NCI-H510A (cell line): ENCODE measurements at places on chromosomes 13 and 19.

GRCh38 chr13:48568370-48569103, 35.7 kb upstream of the RCBTB2 start:
- DNase-seq: no peak

GRCh38 chr19:2306281-2306806, 1.6 kb downstream of the LINGO3 start:
- DNase-seq: no peak

DNA sequence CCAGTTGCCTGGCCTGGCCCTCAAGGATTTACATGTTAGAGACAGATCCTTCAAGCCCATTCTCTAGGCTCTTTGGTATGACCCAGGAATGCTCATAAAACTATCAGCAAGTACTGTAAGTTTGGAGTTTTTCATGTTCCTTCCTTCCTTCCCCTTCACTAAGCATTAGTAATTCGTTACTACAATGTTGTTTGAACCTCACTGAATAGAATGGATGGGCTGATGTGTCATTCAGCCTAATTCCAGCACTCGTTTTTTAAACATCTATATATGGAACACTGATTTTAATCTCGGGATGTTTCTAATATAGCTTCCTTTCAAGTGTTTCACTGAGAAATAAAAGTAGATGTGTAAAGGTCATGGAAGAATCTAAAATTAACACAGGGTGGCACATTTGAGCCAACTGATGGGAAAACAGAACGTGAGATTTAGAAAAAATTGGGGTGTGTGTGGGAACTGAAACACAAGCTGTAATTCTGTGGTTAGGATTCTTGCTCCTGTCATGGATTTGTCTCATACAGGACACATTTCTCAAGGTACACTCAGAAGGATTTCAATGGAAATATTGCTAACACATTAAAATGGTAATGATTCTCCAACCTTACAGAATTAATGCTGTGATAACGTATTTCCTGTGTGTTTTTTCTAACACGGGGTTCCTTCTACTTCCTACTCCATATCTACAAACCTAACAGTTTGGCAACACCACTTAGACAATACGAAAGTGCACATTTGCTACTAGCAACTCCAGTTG, 93.4 kb downstream of the FLT1 start:
- no peak for DNase-seq

- DNase-seq: no peak
Measured at GRCh38 chr13:104782741-104783140, 1716.5 kb upstream of the SLC10A2 start.

- no peak for DNase-seq
Measured at GRCh38 chr13:99254830-99255229, 3.3 kb downstream of the GPR18 start.

GRCh38 chr13:99465454-99465853, 35.8 kb upstream of the TM9SF2 start:
- DNase-seq: no peak

- no peak for DNase-seq
Measured at GRCh38 chr19:15175609-15176008, 25.2 kb downstream of the NOTCH3 start.
